ENCODE measurements at places on chromosomes 12 and 14. TPM values are rescaled to one million over a fixed set of nuclear protein-coding genes. Genes with fewer than 3 reads are reported as not detected.

GRCh38 chr12:93593843-93594242 is 21.4 kb downstream of the SOCS2 start:
- no peaks in the 10 kb centered on the region for H3K27me3 ChIP-seq
- DNase-seq = no peak
- H3K4me1 ChIP-seq = no peaks in the 10 kb centered on the region
- no peaks in the 10 kb centered on the region for H3K36me3 ChIP-seq
- H3K4me3 ChIP-seq = no peak overlapping the region
- H3K27ac ChIP-seq = peak overlapping the region; percentile 85

Gene CLEC9A
- total RNA-seq = not detected

Gene GPD1
- 10.6 TPM for total RNA-seq

DNA sequence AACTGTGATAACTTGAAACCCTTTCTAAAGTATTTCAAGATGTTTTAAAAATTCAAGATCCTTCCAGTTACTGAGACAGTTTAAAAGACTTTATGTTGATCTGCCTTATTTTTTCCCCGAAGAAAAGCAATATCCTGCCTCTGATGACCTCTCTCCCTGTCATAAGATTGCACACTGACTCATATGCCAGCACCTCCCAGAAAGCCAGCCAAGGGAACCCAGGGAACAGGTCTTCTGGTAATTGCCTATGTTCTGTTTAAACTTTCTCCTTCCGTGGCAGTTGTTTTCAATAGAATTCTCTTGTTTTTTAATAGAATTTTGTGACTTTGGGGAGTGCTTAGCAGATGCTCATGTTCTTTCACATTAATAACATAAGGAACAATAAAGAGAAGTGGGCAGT is 300.2 kb upstream of the PRKD1 start:
- no peak overlapping the region for H3K4me3 ChIP-seq
- H3K27ac ChIP-seq = peak overlapping the region; percentile 70
- H3K36me3 ChIP-seq = no peaks in the 10 kb centered on the region
- H3K4me1 ChIP-seq = peaks cover 24% of the 10 kb centered on the region
- H3K27me3 ChIP-seq = no peaks in the 10 kb centered on the region
- peak; percentile 56 for DNase-seq

Gene CFAP54
- total RNA-seq = 3.4 TPM

- no peak overlapping the region for H3K4me3 ChIP-seq
- no peaks in the 10 kb centered on the region for H3K36me3 ChIP-seq
- no peak overlapping the region for H3K27ac ChIP-seq
- H3K4me1 ChIP-seq = no peaks in the 10 kb centered on the region
Observed at GRCh38 chr14:100172811-100173210, 13.4 kb upstream of the DEGS2 start.

- no peak overlapping the region for H3K4me3 ChIP-seq
- H3K36me3 ChIP-seq = no peaks in the 10 kb centered on the region
- no peaks in the 10 kb centered on the region for H3K27me3 ChIP-seq
- H3K4me1 ChIP-seq = peaks cover 2% of the 10 kb centered on the region
- H3K27ac ChIP-seq = no peak overlapping the region
- DNase-seq = no peak
Observed at GRCh38 chr14:64394423-64394822, 6.3 kb downstream of the MTHFD1 start.

Gene FAM90A1
- not detected for total RNA-seq

Gene ITGA7
- 10.9 TPM for total RNA-seq

GRCh38 chr12:52670961-52671360 is 9.2 kb downstream of the KRT1 start:
- H3K27ac ChIP-seq = no peak overlapping the region
- H3K27me3 ChIP-seq = no peaks in the 10 kb centered on the region
- no peaks in the 10 kb centered on the region for H3K36me3 ChIP-seq
- H3K4me1 ChIP-seq = no peaks in the 10 kb centered on the region

Gene KRT77
- not detected for total RNA-seq

DNA sequence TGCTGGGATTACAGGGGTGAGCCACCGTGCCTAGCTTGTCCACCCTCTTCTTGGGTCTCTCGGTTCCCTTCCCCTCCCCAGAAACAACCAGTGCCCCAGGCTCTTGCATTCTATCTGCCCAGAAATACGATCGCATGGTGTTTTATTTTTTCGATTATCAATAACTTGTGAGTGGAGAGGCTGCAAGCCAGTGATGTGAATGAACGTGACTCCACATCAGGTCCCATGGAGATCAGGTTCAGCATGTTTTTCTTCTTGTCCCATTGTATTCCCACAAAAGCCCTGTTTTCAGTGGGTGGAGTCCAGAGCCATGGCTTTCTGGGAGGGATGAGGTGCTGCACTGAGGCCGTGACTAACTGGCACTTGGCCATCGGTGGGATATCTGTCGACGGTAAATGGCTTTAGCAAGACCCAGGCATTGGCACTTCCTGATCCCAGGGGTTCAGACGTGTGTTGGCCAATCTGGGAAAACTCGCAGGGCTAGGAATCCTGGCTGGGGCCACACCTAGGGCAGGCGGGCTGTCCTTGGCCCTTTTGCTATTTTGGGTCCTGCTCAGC is 12.7 kb upstream of the HNF1A start:
- DNase-seq = no peak
- no peak overlapping the region for H3K4me3 ChIP-seq
- no peaks in the 10 kb centered on the region for H3K27me3 ChIP-seq

Gene CPNE6
- total RNA-seq = not detected

Gene LHX5
- total RNA-seq = not detected

Gene STAC3
- total RNA-seq = 0.88 TPM

- H3K27ac ChIP-seq = no peak overlapping the region
- no peak for DNase-seq
- no peaks in the 10 kb centered on the region for H3K4me1 ChIP-seq
- no peak overlapping the region for H3K4me3 ChIP-seq
Observed at GRCh38 chr12:92294676-92295440, 149.2 kb upstream of the BTG1 start.

GRCh38 chr14:54116198-54116885 is 159.7 kb upstream of the BMP4 start:
- peaks cover 16% of the 10 kb centered on the region for H3K4me1 ChIP-seq
- H3K27ac ChIP-seq = no peak overlapping the region
- H3K4me3 ChIP-seq = no peak overlapping the region
- H3K27me3 ChIP-seq = no peaks in the 10 kb centered on the region
- no peaks in the 10 kb centered on the region for H3K36me3 ChIP-seq
- no peak for DNase-seq

DNA sequence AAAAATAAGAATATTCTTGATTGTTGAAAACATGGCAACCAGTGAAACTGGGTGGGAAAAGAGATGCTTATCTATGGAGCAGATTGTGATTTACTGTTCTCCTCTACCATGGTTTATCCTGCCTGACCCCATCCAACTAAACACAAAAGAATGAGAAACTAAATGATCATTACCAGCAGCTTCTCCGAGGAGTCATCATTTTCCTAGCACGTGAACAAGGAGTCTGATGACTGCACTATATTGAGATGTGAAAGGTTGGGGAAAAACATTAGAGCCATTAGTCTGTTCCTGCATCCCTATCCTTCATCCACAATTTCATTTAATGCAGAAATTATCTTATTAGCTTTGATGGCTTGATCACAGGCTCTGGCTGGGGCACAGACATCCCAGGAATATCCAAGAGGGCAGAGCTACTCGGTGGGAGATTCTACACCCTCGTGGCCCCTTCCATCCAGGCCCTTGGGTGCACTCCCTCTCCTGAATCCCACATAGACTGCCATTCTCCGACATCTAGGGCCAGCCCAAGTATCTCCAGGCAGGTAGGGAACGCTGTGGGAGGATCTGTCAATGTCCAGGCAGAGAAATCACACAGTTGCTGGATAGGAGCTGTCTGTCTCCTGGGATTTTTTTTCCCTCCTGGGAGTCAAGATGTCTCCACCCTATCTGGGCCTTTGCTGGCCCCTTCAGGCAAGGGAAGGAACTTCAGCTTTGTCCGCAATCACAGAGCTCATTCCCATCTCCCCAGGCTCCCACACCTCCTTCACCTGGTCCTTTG is 43.3 kb upstream of the DHRS4 start:
- no peaks in the 10 kb centered on the region for H3K36me3 ChIP-seq
- no peaks in the 10 kb centered on the region for H3K4me1 ChIP-seq
- peak; percentile 64 for DNase-seq
- no peak overlapping the region for H3K27ac ChIP-seq
- no peaks in the 10 kb centered on the region for H3K27me3 ChIP-seq

GRCh38 chr12:127620735-127621355 is 646.1 kb upstream of the TMEM132C start:
- H3K4me1 ChIP-seq = no peaks in the 10 kb centered on the region
- no peak overlapping the region for H3K27ac ChIP-seq
- DNase-seq = no peak
- H3K36me3 ChIP-seq = no peaks in the 10 kb centered on the region
- H3K4me3 ChIP-seq = no peak overlapping the region

GRCh38 chr12:54968181-54968730 is 16.3 kb downstream of the TESPA1 start:
- no peaks in the 10 kb centered on the region for H3K27me3 ChIP-seq
- no peaks in the 10 kb centered on the region for H3K4me1 ChIP-seq
- DNase-seq = no peak
- H3K27ac ChIP-seq = no peak overlapping the region

DNA sequence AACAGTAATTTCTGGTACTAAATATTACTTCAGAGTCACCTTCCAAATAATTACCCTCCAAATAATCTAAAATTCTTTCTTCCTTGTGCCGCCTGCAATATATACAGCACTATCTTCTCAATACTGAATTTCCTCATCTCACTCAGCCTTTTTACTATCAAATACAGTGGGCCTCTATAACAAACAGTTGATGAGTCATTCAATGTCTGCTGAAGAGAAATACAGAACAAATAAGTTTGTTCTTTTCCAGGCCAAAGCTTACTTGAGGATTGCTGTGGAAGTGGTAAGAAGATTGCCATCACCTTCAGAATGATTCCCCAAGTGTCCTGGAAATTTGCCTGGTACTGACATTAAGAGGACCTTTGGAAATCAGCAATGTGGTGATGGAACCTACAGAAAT is 218.2 kb upstream of the ARHGAP5 start:
- no peaks in the 10 kb centered on the region for H3K36me3 ChIP-seq
- no peaks in the 10 kb centered on the region for H3K4me1 ChIP-seq
- no peaks in the 10 kb centered on the region for H3K27me3 ChIP-seq

- no peaks in the 10 kb centered on the region for H3K4me1 ChIP-seq
- no peak overlapping the region for H3K4me3 ChIP-seq
- H3K27ac ChIP-seq = no peak overlapping the region
- no peaks in the 10 kb centered on the region for H3K27me3 ChIP-seq
- H3K36me3 ChIP-seq = no peaks in the 10 kb centered on the region
Observed at GRCh38 chr12:29086325-29087271, 62.5 kb upstream of the FAR2 start.

Gene CD4
- 4.3 TPM for total RNA-seq
